GM10248 (cell line): ENCODE measurements at places on chromosomes 4 and X.

DNA sequence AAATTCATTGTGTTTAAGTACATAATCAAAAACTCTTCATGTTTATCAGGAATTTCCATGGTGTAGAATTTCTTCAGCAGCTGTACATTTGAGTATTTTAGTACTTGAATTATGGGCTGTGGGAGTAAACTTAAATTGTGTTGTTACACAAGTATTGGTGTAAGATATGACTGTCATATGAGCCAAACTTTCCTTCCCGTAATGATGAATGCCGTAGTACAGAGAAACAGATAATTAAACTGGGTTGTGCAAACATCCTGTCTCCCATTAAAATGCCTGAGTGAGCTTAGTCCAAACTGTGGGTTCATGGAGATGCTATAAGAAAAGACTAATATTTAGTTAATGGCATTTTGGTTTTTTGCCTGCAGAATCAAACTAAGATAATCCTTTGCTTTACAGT lies 159.2 kb downstream of the SLC4A4 start:
- no peak for DNase-seq

- DNase-seq: no peak
These were observed 185.7 kb upstream of the TBL1X start for GRCh38 chrX:9279234-9279544.

DNA sequence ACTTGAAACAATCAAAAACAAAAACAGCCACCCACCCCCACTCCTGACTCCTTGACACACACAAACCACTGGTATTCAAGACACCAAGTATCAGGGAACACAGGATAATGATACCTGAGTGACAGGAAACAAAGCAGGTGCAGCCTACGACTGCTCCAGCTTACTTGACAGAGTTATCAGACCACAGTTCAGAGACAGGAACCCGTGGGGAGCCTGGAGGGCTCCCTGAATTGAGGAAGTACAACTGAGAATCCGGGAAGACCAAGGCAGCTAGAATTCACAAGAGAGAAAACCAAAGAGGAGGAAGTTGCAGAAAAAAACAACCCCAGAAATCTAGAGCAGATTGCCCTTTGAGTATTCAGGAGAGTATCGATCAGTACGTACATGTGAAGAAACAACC lies 20.5 kb downstream of the COMMD8 start:
- DNase-seq: no peak

GRCh38 chrX:51892921-51893745 lies at the start of gene MAGED1:
TSS of gene MAGED1 (plus strand) at chrX:51893623. CDS start at chrX:51894305, 682 bp downstream.
- DNase-seq: peak; percentile 80

GRCh38 chr4:158322109-158322508 lies 111.8 kb downstream of the TMEM144 start:
- no peak for DNase-seq

DNA sequence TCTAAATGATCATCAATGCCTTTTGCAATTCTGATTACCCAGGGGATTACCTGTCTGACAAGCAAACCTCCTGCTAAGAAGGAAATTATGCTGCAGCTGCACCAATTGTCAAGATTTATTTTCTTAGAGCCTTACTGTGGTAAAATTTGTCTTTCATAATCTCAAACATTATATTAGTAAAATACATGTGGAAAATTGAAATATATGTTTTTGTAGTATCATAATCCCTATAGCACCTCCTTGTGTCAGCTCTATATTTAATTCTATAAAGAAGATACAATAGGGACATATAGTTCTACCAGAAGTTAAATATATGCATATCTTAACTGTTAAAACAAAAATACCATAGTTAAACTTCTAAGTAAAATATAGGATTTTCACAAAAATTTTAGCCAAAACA lies 655.6 kb upstream of the PCDH10 start:
- no peak for DNase-seq

- no peak for DNase-seq
These were observed 89.6 kb upstream of the MTM1 start for GRCh38 chrX:150478496-150479492.

- no peak for DNase-seq
These were observed 106.8 kb upstream of the SLC4A4 start for GRCh38 chr4:71232056-71232430.

DNA sequence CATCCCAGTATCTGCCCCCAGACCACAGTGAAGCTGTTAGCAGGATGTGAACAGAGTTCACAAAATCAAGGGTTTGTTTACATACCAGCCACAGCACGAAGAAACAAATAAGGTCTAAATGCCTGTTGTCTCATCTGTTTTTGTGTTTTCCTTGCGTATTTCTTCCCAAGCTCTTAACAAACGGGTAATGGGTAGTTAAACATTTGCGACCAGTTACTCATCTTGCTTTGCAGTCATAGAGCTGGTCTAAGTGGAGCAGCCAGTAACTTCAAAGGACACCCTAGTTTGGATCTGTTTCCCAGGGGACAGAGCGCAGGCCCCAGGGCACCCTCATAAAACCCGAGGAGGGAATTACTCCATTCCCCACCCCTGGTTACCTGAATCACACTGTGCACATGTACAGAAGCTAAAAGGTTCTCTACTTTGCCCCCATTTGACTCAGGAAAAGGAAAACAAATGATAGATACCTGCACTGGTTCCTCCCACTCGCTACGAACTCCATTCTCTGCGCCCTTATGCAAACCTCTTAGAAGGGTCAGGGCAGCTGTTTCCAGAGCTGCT lies 68.8 kb downstream of the MAML3 start:
- no peak for DNase-seq

GRCh38 chr4:25879587-25879986 lies 16.8 kb upstream of the SEL1L3 start:
- DNase-seq: no peak

DNA sequence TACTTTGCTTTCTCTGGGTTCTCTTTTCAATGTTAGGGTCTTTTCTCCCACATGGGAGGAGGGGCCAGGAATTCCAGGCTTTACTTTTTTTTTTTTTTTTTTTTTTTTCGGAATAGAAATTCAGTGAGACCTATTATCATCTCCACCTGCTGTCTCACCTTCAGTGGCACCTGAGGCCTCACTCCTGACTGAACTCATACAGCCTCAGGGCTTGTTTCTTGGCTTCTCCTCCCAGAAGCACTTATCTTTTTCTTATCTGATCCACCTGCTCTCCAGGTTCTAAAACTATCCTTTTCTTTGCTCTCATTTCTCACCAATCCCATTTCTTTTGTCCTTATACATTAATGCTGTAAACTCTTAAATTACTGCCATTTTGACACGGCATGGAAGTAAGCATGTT lies 117.3 kb upstream of the PPP3CA start:
- no peak for DNase-seq

GRCh38 chr4:126593626-126594025 lies 1039.1 kb upstream of the INTU start:
- DNase-seq: no peak

- no peak for DNase-seq
These were observed 64.8 kb downstream of the QDPR start for GRCh38 chr4:17447056-17447455.

DNA sequence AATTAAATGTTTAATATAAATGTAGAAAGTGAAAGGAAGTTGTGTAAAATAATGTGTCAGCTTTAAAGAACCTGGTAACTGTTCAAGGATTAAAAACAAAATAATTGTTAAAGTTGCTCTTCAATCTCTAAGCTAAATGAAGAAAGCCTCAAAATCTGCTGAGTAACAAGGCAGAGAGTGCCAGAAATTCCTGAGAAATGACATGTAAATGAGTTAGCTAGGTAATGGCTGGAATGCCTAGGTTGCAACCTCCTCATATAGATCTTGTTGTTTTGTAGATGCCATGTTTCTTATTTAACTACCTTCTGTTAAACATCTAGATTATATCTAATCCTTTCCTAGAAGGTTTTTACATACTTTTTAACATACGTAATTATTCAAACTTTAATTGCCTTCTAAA lies 763.6 kb upstream of the AGA start:
- DNase-seq: no peak

GRCh38 chrX:21958916-21959315 lies 18.4 kb downstream of the SMS start:
- DNase-seq: no peak

DNA sequence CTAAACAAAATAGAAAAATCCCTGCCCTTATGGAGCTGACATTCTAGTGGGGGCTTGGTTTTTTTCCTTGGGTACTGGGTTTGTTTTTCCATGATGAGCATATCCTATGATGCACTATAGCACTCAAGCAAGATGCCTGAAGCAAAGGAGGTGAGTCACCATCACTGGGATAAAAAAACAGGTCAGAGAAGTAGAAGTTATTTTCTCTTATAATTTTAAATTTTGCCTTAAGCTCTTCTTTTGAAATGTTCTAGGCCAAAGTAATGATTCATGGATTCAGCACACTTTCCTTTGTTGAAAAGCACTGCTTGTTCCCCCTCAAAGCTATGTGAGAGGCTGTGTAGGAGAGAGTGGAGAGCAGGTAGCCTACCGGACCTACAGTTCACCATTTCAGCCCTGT lies 15.2 kb upstream of the CXCL2 start:
- no peak for DNase-seq

- no peak for DNase-seq
These were observed 148.7 kb upstream of the TBC1D9 start for GRCh38 chr4:140904904-140905303.

- no peak for DNase-seq
These were observed 603.6 kb upstream of the DIPK2B start for GRCh38 chrX:45804276-45804675.
